ENCODE measurements at places on chromosomes 5 and 9. TPM values are rescaled to one million over a fixed set of nuclear protein-coding genes. Genes with fewer than 3 reads are reported as not detected.

GRCh38 chr5:171309276-171310211 is 496 bp downstream of the TLX3 start:
- no peak for DNase-seq
- no peaks in the 10 kb centered on the region for H3K36me3 ChIP-seq
- peaks cover 14% of the 10 kb centered on the region for H3K27me3 ChIP-seq
- H3K4me3 ChIP-seq, result no peak overlapping the region
- no peak overlapping the region for H3K27ac ChIP-seq

GRCh38 chr5:135079760-135080159 is 45.7 kb upstream of the PITX1 start:
- no peak overlapping the region for H3K4me3 ChIP-seq
- H3K4me1 ChIP-seq, result no peaks in the 10 kb centered on the region
- no peak for DNase-seq
- no peaks in the 10 kb centered on the region for H3K36me3 ChIP-seq

- H3K4me1 ChIP-seq, result no peaks in the 10 kb centered on the region
- no peaks in the 10 kb centered on the region for H3K27me3 ChIP-seq
- no peak overlapping the region for H3K4me3 ChIP-seq
- DNase-seq, result no peak
Observed at GRCh38 chr5:123951582-123951977, 439.6 kb downstream of the CSNK1G3 start.

DNA sequence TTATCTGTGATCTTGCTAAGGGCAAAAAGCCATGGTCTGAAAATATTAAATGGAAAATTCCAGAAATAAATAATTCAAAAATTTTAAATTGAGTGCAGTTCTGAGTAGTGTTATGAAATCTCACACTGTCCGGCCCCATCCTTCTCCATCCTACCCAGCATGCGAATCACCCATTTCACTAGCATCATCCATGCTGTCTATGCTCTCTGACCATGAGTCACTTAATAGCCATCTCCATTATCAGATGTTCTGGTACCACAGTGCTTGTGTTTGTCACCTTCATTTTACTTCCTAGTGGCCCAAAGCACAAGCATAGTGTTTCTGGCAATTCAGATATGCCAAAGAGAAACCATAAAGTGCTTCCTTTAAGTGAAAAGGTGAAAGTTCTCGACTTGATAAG is 63.3 kb upstream of the SMC5 start:
- H3K36me3 ChIP-seq, result no peaks in the 10 kb centered on the region
- H3K4me3 ChIP-seq, result no peak overlapping the region
- no peaks in the 10 kb centered on the region for H3K4me1 ChIP-seq
- H3K27me3 ChIP-seq, result no peaks in the 10 kb centered on the region

- H3K4me1 ChIP-seq, result no peaks in the 10 kb centered on the region
- DNase-seq, result no peak
- no peaks in the 10 kb centered on the region for H3K36me3 ChIP-seq
- no peaks in the 10 kb centered on the region for H3K27me3 ChIP-seq
- H3K4me3 ChIP-seq, result no peak overlapping the region
Observed at GRCh38 chr5:173339286-173339685, 11.1 kb upstream of the STC2 start.

- H3K27me3 ChIP-seq, result no peaks in the 10 kb centered on the region
- peaks cover 20% of the 10 kb centered on the region for H3K4me1 ChIP-seq
- H3K27ac ChIP-seq, result no peak overlapping the region
- H3K4me3 ChIP-seq, result no peak overlapping the region
- no peaks in the 10 kb centered on the region for H3K36me3 ChIP-seq
- DNase-seq, result no peak
Observed at GRCh38 chr9:88653911-88654310, 118.9 kb downstream of the NXNL2 start.

GRCh38 chr9:28378231-28378630 is 805.0 kb upstream of the C9orf72 start:
- H3K4me3 ChIP-seq, result no peak overlapping the region
- no peaks in the 10 kb centered on the region for H3K27me3 ChIP-seq
- H3K27ac ChIP-seq, result no peak overlapping the region
- DNase-seq, result no peak

GRCh38 chr9:714675-715074 is 126.8 kb upstream of the DMRT1 start:
- peak overlapping the region; percentile 66 for H3K4me3 ChIP-seq
- H3K27me3 ChIP-seq, result no peaks in the 10 kb centered on the region
- H3K4me1 ChIP-seq, result peaks cover 86% of the 10 kb centered on the region
- DNase-seq, result no peak

DNA sequence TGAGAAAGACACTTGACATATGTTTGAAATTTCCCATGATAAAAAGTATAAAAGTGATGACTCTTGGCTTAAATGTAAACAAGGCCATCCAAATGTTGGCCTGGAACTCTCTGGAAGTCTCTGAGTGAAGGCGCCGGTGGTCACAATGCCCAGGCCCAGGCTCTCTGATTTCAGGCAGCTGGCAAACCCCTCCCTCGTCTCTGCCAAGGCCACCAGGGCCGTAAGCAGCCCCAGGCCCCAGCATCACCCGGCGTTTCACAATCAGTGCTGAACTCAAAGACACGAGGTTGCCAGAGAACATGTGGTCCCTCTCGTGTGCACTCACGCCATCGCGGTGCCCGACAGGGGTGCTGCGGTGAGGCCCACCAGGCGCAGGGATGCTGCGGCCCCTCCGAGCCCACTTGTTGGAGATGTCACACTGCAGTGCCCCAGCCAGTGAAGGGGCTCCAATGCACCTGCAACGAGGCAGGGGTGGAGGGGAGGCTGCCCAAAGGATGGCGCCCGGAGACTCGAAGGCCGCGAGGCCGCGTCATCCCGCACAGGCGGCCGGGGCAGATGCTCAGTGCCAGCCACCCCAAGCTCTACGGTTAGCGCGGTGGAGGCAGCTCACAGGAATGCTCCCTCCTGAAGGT is 15.0 kb downstream of the LPCAT1 start:
- no peaks in the 10 kb centered on the region for H3K27me3 ChIP-seq
- H3K36me3 ChIP-seq, result peaks cover 11% of the 10 kb centered on the region
- DNase-seq, result no peak
- no peak overlapping the region for H3K4me3 ChIP-seq
- no peak overlapping the region for H3K27ac ChIP-seq

DNA sequence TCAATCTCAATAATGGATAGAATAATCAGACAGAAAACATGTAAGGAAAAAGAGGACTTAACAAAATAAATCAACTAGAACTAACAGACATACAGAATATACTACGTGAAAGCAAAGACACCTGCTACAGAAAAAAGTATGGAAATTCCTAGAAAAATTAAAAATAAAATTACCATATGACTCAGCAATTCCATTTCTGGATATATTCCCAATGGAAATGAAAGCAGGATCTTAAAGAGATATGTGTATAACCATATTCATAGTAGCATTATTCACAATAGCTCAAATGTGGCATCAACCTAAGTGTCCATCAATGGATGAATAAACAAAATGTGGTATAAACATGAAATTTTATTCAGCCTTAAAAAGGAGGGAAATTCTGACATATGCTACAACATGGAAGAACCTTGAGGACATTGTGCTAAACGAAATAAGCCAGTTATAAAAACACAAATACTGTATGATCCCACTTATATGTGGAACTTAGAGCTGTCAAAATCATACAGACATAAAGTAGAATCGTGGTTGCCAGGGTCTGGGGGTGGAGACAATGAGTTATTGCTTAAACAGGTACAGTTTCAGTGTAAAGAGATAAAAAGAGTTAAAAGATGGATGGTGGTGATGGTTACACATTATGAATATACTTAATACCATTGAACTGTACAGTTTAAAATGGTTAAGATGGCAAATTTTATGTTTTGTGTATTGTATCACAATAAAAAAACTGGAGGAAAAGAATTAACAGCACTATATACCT is 6.9 kb downstream of the PLAA start:
- peaks cover 10% of the 10 kb centered on the region for H3K4me1 ChIP-seq
- H3K27me3 ChIP-seq, result no peaks in the 10 kb centered on the region
- H3K36me3 ChIP-seq, result no peaks in the 10 kb centered on the region
- H3K4me3 ChIP-seq, result no peak overlapping the region
- DNase-seq, result no peak
- no peak overlapping the region for H3K27ac ChIP-seq

GRCh38 chr5:131589510-131590348 is 45.3 kb downstream of the RAPGEF6 start:
- no peaks in the 10 kb centered on the region for H3K36me3 ChIP-seq
- H3K4me1 ChIP-seq, result no peaks in the 10 kb centered on the region
- DNase-seq, result no peak
- no peaks in the 10 kb centered on the region for H3K27me3 ChIP-seq
- H3K27ac ChIP-seq, result no peak overlapping the region

DNA sequence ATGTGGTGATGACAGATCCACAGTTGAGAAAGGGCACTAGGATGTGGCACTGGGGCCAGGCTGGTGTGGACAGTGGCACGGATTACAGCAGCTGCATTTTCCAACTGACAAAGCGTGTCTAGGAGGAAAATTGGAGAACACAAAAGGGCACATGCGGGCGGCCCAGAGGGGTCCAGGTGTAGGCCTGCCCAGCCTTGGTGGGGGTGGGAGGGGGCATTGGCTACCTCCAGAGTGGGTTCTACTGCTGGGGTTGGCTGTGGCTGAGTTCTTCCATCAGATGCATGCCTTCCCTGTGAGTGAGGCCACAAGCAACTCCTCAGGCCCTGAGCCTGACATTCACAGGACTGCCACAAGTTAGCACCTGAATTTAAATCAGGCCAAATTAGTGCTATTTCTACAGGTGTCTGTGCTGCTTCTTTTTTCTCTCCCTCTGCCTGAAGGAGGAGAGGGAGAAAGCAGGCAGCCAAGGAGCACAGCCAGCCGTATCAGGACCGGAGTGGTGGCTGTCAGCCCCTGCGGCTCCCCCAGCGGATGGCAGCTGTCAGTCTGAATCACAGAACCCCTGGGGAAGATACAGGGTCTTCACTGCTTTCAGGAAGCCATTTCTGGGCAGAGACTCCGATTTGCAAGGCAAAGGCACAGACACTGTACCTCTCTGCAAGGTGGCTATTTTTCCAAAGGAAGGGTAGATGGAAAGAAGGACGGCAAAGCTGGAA is 464.2 kb downstream of the SPOCK1 start:
- no peak overlapping the region for H3K27ac ChIP-seq
- H3K4me3 ChIP-seq, result no peak overlapping the region

GRCh38 chr5:161549106-161549505 is 2.6 kb upstream of the GABRB2 start:
- no peak overlapping the region for H3K4me3 ChIP-seq
- H3K4me1 ChIP-seq, result peaks cover 9% of the 10 kb centered on the region
- DNase-seq, result no peak
- no peak overlapping the region for H3K27ac ChIP-seq
- peaks cover 4% of the 10 kb centered on the region for H3K27me3 ChIP-seq
- H3K36me3 ChIP-seq, result no peaks in the 10 kb centered on the region

GRCh38 chr5:34496260-34496691 is 159.9 kb upstream of the RAI14 start:
- no peaks in the 10 kb centered on the region for H3K36me3 ChIP-seq
- DNase-seq, result no peak
- H3K27ac ChIP-seq, result peak overlapping the region; percentile 92
- no peaks in the 10 kb centered on the region for H3K27me3 ChIP-seq
- H3K4me1 ChIP-seq, result peaks cover 43% of the 10 kb centered on the region
- peak overlapping the region; percentile 33 for H3K4me3 ChIP-seq

DNA sequence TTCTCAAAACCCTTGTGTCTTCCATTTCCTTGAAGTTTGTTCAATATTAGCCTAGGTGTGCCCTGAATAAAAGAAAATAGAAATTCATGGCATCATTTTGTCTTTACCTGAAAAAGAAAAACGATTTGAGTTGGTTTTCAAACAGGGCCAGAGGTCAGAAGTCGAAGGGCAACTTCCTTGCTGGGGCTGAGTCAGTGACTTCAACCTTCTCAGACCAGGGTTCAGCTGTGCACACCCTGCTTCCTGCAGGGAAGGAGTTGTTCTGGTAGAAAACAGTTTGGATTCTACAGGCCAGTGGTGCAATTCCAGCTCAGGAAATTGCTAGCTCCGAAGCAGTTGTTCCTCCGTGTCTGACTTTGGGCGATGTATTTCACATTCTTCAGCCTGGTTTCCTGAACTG is 132.1 kb upstream of the SLC30A5 start:
- H3K36me3 ChIP-seq, result no peaks in the 10 kb centered on the region
- no peak overlapping the region for H3K4me3 ChIP-seq
- H3K27ac ChIP-seq, result no peak overlapping the region

GRCh38 chr5:54460181-54460919 is 4.9 kb downstream of the HSPB3 start:
- H3K27me3 ChIP-seq, result no peaks in the 10 kb centered on the region
- H3K27ac ChIP-seq, result no peak overlapping the region
- H3K4me3 ChIP-seq, result no peak overlapping the region
- H3K36me3 ChIP-seq, result no peaks in the 10 kb centered on the region

- no peak overlapping the region for H3K27ac ChIP-seq
- H3K27me3 ChIP-seq, result no peaks in the 10 kb centered on the region
- DNase-seq, result no peak
- no peaks in the 10 kb centered on the region for H3K4me1 ChIP-seq
Observed at GRCh38 chr9:6096821-6097220, 81.4 kb upstream of the RANBP6 start.

GRCh38 chr9:95508968-95509850 is 7.6 kb downstream of the PTCH1 start:
- H3K4me3 ChIP-seq, result peak overlapping the region; percentile 92
- no peaks in the 10 kb centered on the region for H3K36me3 ChIP-seq
- H3K27me3 ChIP-seq, result no peaks in the 10 kb centered on the region

DNA sequence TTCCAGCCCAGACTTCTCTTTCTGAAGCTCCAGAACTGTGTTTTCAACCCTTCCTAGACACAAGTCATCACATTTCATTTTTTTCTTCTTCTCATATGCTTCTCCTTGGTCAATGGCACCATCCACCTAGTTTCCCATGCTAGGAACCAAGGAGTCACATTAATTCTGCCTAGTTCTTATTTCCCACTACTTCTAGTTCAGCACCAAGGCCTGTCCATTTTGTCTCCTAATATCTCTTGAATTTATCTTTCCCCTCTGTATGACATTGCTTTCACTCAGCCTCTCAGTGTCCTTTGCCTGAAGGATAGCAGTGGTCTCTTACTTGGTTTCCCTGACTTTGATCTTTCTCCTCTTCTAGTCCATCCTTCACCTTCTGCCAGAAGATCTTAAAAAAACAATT is 38.8 kb downstream of the ARHGEF28 start:
- H3K27me3 ChIP-seq, result no peaks in the 10 kb centered on the region
- H3K27ac ChIP-seq, result no peak overlapping the region
- no peaks in the 10 kb centered on the region for H3K36me3 ChIP-seq
- H3K4me3 ChIP-seq, result no peak overlapping the region
- H3K4me1 ChIP-seq, result peaks cover 10% of the 10 kb centered on the region

- DNase-seq, result no peak
- H3K4me1 ChIP-seq, result peaks cover 32% of the 10 kb centered on the region
- H3K4me3 ChIP-seq, result no peak overlapping the region
- no peaks in the 10 kb centered on the region for H3K36me3 ChIP-seq
Observed at GRCh38 chr5:138545919-138546562, 3.0 kb upstream of the ETF1 start.

- DNase-seq, result no peak
- H3K27ac ChIP-seq, result no peak overlapping the region
- no peak overlapping the region for H3K4me3 ChIP-seq
- H3K4me1 ChIP-seq, result peaks cover 35% of the 10 kb centered on the region
- no peaks in the 10 kb centered on the region for H3K27me3 ChIP-seq
Observed at GRCh38 chr5:96958977-96959376, 23.1 kb downstream of the LNPEP start.

The GABRA1 gene
- not detected for total RNA-seq

The RANBP17 gene
- 31.1 TPM for total RNA-seq

The WDR55 gene
- total RNA-seq, result 24.6 TPM

The MEF2C gene
- 104 TPM for total RNA-seq

The GABRB2 gene
- 0.27 TPM for total RNA-seq

All from thoracic aorta (tissue), 2 donors.